T-helper 22 cell (primary cell): ENCODE measurements at places on chromosomes 12 and 14.

DNA sequence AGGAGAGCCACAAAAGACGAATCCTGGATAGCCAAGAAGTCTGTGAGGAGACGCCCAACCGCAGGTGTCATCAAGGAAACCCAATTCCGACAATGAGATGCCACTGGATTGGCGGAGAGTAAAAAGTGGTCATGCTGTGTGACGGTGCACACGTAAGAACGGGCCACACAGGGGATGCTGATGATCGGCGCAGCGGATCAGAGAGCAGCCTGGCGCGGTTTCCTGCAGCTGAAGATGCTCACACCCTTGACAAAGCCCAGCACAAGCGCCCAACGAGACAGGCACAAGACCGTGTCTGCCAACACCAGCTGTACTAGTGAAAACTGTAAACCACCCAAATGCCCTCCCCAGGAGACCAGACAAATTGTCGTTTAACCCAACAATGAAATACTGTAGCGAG is 55.8 kb downstream of the CCDC85C start:
- no peak for DNase-seq

DNA sequence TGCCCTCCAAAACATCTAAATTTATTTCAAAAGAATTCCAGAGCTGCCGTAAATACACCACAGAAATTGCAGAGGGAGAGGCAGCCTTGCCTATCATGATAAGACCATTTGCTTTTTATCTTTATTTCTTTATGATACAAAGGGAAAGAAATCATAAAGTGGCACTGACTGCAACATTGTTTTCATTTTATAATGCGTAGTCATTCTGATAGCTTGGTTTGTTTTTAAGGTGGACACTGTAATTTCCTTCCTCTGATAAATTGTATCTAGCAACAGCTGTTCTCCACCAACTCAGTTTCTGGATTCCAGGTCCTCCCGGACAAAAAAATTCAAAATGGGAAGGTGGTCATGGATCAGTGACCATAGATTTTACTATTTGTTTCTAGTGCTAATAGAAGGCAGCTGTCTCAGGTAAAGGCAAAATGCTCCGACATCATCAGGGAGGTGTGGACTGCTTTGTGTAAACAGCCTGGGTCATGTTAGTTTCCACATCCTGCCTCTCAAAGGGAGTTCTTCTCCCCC is 623 bp upstream of the TSPAN8 start:
- DNase-seq = no peak

DNA sequence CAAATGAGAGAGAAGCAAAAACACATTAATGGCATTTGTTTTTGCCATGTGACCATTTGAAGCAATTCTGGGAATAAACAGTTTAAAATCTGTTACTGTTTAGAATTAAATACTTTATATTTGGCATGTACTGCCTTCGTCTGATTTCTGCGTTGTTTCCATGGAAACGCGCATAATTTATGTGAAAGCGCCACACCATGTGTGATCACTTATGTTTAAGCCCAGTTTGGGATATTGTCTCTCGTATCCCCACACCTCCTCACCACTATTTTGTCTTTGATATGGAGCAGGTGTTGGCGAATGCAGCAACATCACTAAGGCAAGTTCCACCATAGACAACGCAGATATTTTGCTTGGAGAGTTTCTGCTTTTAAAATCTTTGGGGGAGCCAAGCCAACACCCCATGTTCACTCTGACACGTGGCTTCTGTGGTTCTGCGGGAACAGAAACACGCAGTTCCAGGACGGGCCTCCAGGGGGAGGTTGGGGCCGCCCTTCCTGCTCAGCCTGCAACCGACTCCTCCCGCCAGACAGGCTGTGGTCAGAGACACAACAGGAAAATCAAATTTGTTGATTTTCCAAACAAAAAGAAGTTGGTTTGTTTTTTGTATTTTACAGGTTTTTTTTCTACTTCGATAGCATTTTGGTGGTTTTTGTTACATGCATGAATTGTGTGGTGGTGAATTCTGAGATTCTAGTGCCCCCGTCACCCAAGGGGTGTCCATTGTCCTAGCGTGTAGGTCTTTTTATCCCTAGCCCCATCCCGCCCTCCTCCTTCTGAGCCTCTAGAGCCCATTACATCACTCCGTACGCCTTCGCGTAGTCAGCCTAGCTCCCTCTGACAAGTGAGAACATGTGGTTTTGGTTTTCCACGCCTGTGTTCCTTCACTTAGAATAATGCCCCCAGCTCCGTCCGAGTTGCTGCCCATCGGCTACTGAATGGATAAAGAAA is 101.9 kb upstream of the SFSWAP start:
- DNase-seq = no peak

DNA sequence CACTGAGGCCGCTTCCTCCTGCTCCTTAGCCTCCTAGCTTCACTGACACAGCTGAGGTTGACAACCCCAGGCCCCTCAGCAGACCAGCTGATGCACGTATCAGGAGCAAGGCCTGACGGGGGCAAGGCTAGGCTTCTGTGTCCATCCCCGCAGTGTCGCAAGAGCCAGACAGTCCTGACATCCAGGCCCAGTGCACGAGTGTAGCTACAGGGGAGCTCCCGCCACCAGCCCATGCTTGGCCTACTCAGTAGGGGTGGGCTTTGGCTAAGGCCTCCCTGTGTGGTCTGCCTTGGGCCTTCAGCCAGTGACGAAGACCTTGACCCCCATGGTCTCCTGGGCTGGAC is 179.1 kb downstream of the DPF3 start:
- no peak for DNase-seq

DNA sequence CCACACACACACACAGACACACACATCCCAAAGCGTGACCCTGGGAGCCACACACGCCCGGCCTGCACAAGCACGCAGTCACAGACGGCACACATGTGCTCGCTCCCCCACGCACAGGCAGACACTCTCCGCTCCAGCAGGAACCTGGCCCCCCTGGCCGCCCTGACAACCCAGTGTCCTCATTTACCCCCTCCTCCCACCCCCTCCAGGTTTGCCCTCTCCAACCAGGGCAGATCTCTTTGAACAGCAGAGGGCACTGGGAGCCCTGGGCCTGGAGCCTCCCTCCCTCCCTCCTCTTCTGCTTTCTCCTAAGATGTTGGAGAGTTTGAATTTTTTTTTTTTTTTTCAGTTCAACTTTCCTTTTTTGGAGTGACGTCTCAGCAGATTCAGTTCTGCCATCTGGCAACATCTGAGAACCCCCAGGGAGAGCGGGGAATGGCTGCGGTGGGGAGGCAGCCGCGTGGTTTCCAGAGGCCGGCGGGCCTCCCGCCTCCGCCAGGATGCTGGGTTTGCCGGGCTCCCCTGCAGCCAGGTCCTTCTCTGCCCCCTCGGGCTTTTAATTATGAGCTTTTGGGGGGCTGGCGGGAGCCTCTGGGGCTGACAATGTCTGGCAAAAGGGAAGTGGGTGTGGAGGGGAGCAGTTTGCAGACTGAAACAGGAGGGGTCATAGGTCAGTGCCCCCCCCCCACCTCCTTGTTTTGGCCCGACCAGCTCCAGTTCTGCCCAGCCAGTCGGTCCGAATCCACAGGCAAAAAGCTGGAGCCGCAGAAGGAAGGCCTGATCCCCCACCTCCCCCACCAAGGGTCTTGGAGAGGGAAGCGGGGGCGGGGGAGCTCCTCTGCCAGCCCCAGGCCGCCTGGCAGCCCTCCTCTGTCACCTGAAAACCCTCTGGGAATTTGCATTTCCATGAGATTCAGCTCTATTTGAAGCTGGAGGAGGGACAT is 1.3 kb upstream of the NCOR2 start:
- DNase-seq = no peak

- no peak for DNase-seq
Measured at GRCh38 chr14:100950024-100950423, 46.5 kb upstream of the RTL1 start.

DNA sequence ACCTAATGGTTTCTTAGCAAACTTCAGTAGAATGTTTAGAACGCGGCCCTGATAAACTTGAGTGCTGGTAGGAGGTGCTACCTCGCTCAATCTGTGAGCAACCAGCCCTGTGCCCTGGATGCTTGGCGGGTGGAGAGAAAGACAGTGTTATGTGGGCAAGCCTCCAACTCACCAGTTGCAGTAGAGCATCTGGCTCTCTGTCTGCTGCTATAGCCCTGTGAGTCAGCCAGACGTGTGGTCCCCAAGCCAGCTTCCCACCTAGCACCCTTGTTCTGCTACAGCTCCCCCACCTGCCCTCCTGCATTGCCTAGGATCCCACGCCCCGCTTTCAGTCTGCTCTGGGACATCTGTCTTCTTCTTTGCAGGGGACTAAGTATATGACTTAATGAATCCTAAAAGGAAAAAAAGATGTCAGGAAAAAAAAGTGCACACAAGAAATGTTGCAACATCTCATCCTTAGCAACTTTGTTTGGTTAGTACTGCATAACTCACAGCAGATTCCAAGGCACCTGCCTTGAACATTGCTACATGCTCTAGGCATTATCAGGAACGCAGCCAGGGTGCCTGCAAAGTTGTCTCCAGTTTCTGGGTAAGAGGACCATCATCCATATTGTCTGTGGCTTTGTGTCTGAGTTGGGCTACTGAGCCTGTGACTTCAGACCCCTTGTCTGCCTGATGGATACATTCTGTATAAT is 13.6 kb downstream of the SNRNP35 start:
- no peak for DNase-seq

DNA sequence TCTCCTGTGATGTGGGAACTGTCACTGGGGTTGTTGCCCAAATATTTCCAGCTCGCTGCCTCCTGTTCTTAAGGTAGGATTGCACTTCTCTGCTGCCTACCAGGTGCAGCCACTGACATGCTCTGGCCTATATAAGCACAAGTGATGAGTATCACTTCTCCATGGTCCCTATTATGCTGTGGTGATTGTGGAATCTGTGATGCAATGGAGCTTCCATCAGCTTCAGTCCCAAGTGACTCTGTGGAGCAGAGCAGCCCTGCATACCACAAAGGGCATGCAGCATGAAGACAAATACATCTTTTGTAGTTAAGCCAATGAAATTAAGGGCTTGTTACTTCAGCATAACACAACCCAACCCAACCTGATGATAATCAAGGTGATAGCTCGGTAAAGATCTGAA is 43.5 kb downstream of the CKAP4 start:
- DNase-seq = no peak

DNA sequence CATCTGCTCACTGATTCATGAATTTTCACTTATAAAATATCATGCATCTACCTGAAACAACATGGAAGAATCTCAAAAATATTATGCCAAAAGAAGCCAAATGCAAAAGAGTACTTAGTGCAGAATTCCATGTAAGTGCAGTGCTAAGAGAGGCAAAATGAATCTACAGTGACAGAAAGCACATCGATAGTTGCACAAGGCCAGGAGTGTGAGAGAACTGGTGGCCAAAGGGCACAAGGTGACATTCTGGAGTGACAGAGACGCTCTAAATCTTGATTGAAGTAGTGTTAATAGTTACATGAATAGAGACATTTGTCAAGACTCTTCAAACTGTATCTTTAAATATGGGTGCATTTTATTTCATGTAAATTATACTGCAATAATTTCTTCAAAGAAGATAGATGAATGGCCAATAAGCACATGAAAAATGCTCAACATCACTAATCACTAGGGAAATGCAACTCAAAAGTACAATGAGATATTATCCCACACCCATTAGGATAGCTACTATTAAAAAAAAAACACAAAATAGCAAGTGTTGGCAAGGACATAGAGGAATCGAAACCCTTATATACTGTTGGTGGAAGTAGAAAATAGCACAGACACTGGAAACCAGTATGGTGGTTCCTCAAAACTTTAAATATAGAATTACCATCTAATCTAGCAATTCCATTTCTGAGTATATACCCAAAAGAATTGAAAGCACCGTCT is 71.7 kb upstream of the KICS2 start:
- no peak for DNase-seq

GRCh38 chr12:30967026-30967425 is 40.5 kb downstream of the TSPAN11 start:
- no peak for DNase-seq

GRCh38 chr12:4288296-4289131 is 15.0 kb downstream of the CCND2 start:
- no peak for DNase-seq

DNA sequence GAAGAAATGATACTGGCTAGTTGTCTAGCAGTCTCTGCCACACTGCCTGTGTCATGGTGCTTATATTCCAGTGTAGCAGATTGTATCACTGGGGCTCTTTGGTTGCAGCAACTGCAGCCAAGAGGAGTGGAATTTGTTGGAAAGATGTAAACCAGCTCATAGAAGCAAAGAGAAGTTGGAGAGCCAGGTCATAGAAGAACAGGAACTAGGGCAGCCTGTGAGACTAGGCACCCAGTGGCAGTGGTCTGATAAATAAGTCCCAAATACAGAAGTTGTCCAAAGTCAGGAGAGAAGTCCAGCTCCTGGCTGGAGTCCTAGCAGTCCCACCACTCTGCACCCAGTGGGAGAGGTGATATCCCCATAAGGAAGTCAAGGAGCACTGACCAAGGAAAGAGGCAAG is 172.5 kb upstream of the ARID2 start:
- no peak for DNase-seq

DNA sequence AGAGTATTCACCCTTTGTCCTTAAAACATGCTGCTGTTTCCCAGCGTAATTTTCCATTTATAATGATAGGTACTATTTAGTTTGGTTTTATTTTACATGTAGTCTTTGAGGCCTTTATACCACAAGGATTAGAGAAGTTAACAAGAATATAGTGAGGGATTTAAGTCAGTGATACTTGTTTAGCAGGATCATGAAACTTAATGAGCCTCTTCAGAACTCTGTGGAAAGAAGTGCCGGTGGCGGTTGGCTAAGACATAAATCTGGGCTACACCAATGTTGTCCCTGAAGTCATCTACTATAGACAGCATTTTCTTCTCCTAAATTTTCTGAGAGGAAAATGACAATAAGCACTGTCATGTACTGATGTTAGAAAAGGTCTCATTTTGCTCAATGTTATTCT is 1226.0 kb upstream of the SEL1L start:
- DNase-seq = no peak

GRCh38 chr14:77616133-77616453 is 344 bp downstream of the SPTLC2 start:
- DNase-seq = no peak

DNA sequence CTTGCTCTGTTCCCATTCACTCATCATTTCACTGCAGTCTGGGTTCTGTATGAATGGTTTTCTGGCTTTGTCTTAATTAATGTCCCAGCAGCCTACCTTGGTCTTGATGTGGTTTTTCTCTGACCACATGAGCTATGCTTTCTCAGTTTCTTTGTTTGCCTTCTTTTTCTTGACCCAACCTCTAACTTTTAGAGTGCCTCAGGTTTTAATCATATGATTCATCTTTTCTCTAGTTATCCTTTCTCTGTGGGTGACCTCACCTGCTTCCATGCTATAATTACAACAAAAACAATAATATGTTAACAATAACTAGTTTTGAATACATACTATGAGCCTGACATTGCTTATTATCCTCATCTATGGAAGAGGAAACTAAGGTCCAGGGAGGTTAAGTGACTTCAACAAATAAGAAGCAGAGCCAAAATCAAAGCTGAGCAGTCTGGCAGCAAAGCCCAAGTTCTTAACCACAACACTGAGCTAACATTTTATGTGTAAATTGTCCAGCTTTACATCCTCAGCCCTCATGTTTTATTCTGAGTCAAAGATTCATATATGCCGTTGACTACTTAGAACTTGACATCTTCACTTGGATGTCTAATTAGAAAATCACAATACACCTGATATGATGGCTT is 4.7 kb upstream of the EPYC start:
- DNase-seq = no peak
